Activated CD4-positive, alpha-beta T cell treated with anti-CD3 and anti-CD28 coated beads for 1 hour (primary cell): ENCODE measurements at places on chromosomes 7 and 10.
A peak's percentile ranks its signal among the peaks of the same experiment; 100 is the strongest.

GRCh38 chr10:90930971-90931871 lies 10.3 kb upstream of the ANKRD1 start:
- no peak for DNase-seq

DNA sequence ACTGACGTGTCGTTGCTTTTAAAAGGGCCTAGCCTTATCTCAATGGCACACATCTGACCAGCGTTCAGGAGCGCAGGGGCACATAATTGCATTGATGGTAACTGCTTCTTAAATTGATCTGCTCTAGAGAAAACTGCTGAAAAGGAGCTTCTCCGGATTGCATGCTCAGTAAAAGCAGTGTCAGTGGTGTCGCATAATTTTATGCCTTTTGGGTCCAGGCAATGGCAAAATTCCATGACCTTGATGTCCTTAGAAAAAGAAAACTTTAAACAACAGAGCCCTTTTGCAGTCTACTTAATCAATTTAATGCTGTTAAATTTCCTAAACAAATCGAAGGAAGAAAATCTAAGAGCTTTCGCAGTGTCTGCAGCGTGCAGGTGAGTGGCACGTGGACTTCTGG lies 75.7 kb downstream of the PTPRE start:
- no peak for DNase-seq

DNA sequence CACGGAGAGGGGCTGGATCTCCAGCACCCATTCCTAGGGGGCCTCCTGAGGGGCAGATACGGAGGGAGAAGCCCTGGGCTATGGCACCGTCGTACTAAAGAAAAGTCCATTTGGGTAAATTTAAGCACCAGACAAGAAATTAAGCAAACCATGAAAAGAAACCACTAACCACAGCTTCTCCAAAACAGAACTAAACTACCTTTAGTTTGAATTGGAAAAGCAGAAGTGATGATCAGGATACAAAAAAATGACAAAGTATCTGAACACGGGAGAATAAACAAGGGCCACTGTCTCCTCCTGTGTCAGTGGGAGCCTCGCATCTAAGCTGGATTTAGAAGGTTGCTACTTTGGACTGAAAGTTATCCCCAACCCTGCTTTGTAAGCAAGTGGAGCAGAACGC lies 69.1 kb downstream of the DIP2C start:
- DNase-seq, result no peak

DNA sequence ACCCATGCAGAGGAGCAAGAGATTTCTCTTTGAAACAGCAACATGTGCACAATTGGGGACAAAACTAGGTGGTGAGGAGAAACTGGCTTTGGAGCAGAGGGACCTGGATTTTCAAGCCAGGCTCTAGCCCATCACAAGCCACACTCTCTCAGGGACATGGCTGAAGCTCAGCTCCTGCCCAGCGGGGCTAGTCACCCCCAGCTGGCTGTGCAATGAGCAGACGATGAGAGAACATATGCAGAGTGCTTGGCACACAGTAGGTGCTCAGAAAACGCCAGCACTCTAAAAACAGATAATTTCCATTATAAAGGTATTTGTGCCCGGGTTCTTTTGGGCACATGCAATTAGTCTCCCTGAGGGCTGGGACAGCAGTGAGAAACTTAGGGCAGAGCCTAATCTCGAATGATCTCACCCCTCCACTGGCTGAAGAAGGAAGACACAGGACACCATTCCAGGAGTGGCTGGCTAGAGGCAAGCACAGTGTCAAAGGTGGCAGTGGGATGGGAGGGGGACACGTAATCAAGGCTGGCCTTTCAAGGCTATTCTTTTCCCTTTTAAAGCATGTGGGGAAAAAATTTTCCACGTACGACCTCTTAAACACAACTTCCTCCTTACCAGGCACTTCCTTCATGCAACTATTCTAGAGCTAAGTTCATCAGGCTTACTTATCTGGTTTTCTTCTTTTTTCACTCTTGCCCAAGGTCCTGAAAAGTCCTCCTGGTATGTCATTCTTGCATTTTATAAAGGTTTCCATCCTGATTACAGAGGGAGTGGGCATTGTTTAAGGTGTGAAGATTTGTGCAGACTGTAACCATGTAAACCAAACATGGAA lies 15.1 kb downstream of the FAM53B start:
- no peak for DNase-seq

- peak; percentile 76 for DNase-seq
Observed at GRCh38 chr7:100049441-100050291, at the start of gene ZSCAN21. TSS of gene ZSCAN21 (plus strand) at chr7:100049774. CDS start at chr7:100057007, 7,233 bp downstream.

DNA sequence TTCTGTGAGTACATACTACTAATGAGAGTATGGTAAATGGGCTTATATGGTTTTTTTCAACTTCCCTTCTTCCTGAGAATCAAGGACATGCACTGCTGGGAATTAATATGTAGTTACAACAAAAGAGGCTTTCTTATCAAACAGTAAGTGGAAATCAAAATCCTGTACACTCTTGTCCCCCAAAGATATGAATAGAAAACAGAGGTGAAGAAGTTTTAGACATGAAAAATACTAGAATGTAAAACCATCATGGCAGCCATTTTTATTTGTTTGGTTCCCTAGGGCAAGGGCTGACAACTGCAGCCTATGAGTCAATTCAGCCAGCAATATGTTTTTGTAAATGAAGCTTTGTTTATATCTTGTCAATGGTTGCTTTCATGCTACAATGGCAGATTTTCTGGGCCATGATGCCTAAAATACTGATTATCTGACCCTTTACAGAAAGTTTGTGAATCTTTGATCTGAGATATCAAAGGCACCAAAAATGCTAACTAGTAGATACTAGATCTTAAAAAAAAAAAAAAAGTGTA lies 422.4 kb downstream of the PARD3 start:
- DNase-seq, result no peak

DNA sequence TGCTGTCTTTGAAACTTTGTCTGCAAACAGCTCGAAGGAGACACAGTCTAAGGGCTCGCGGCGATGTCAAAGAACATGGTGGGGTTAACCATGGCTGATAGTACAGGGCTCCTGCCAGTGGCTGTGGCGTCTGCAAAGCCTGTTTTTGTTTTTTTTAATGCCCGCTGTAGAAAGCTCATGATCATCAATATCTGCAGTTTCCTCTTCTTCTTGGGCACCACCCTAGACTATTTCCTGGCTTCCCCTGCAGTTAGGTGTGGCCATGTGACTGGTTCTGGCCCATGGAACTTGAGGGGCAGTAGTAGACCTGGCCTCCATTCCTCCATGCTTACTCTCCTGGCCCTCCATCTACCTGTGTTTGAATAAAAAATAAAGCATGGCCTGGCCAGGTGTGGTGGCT lies 21.8 kb upstream of the SAMD8 start:
- DNase-seq, result no peak
